ENCODE measurements at places on chromosomes 16 and 17. TPM values are rescaled to one million over a fixed set of nuclear protein-coding genes. Genes with fewer than 3 reads are reported as not detected.

GRCh38 chr17:81059026-81059425, 24.1 kb downstream of the BAIAP2 start:
- no peak for DNase-seq

DNA sequence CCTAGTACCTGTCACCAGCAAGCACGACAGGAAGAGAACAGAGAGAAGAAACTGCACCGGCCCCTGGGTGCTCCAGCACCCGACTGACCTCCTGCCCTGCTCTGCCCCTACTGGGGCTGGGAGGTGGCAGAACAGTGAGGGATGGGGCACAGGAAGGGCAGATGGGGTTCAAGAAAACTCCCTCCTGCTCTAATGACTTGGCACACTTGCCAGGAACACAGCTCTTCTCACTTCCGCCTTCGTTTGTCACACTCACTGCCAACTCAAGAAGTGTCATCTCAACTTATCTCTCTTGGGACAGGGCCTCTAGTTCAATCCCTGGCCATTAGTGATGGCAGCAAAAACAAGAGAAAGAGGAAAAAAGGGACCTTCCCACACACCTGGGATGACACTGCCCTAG, 42.7 kb upstream of the ICAM2 start:
- DNase-seq, result no peak

GRCh38 chr17:72434581-72434980, 313.8 kb downstream of the SOX9 start:
- no peak for DNase-seq

DNA sequence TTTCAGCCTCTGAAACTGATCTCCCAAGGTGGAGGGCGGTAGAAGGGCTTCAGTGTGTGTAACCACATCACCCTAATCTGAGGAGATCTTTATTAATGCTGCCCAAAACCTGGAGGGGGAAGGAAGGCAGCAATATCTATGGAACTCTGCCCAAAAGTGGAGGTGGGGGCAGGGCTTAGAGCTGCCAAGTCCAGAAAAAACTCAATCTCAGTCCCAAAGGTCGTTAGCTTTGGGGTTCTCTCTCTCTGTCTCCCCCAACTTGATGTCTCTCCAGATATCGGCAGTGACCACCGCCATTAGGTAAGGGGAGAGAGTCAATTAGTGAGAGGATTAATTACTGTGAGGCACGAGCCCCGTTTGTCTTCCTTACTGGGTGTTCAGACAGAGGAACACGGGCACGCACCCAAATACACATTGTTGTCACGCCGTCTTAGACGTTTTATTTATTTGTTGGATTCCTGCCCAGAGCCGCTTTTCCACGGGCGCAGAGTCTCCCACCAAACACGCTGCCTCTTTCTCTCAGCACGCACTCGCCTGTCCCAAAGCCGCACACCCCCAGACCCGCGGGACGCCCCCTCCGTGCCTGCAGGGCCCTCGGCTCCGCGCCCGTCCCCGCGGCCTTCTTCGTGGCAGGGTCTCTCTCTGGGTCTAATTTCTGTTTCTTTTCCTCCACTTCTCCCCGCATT, 5.4 kb upstream of the LHX1 start:
- DNase-seq, result peak; percentile 35

DNA sequence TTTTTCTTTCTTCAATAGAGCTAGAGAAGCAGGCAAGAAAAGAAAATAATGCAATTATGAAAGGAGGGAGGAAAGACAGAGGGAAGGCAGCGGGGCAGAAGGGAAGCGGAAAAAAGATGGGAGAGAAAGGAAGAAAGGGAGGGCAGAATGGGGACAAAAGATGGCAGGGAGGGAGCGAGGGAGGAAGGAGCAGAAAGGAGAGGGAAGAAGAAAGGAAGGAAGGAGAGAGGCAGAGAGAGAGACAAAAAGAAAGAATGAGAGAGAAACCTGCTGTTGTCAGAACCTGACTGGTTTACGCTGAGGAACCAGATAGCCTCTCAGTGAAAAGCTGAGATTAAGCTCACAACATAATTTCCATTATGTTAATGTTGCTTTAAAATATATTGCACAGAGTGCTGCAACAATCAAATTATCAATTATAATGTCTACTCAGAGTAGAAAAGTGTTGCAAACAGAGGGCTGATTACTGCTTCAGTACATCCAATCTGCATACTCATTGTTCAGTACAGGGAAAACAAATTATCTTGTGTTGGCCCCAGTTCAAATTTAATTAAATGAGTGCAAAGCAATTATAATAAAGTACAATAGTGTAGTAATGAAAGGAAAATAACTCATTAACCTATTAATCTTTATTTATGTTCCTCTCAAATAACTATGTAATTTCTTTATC, 32.0 kb upstream of the TOX3 start:
- no peak for DNase-seq

GRCh38 chr16:60206516-60206915, 1472.4 kb upstream of the GOT2 start:
- DNase-seq, result peak; percentile 36

DNA sequence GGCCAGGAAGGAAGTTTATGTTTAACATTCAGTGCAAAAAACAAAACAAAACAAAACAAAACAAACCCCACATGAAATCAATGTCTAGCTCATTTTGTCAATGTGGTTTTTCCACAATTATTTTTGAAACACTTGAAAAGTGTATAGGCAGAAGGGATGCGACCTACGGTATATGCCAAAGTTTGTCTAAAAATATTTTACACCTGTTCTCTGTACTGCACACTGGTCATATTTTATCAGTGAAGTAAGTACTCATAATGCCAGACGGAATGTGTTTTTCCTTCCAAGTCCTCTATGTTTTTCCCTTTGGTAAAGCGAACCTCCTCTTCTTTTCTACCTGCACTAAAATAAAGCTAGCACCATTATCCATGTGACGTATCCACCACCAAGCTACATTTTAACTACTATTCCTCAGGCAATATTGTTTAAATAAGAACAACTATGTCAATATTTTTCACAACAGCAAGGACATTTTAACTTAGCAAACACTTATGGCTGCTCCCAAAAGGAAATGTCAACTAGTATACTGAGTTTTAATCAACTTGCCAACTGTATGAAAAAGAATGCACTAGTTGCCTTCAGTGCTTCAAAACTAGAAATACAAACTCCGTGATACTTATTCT, 10.3 kb downstream of the TOB1 start:
- DNase-seq, result no peak

DNA sequence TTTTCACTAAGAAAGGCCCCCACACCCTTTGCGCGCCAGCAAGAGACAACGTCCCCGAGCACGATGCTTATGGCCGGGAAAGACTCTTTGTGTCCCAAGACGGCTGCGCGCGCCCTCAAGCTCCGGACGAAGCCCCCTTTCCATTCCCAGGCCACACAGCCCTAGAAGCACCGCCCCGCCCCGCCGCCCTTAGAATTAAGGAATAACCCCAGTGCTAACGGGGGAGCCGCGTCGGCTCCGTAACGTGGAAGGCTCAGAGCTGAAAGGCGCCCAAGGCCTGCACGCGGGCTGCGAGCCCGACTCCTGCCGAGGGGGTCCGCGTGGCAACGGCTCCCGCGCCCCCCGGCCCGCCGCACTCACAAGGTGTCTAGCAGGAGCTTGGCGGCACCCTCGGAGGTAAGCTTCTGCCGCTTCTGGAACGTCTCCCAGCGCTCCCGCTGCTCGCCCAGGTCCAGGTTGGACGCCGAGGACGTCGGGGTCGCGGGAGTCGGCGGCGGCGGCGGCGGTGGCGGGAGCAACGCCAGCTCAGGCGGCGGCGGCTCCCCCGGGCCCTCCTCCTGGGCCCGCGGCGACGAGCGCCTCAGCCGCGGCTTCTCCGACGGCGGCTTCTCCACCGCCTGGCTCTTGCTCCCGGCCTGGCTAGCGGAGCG, 477 bp downstream of the CENPV start:
- DNase-seq, result peak; percentile 74

DNA sequence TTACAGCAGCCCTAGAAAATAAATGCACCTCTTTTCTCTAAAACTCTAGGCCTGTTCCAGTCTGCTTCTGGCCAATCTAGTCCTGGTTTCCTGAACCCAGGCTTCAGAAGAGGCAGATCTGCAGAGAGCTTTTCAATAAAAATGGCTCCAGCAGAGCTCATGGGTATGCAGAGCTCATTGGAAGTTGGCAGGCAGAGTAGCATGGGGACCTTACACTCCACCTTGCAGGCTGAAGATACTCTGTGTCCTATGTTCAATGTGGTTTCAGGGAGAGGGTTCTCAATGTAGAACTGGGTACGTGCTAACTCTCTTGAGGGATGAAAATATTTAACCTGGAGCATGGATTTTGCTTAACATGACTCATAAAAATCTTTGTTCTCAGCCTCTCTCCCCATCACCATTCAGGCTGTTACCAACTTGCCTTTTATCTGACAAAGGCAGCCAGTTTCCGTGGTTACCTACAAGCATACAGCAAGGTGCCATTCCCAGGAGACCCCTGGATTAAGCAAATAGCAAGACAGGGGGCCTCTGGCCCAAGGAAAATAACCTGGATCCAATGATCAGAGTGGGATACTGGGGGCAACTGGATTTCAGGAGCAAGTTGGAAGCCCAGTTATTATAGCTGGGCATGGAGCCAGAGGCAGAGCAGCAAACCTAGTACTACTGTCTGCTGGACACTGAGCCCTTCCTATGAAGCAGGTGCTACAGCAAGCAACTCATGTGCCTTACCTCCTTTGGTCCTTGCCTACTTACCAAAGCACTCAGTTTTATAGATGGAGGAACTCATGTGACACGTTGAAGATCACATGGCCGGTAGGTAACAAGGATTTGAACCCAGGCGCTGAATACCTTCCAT, 98.2 kb upstream of the DHX40 start:
- DNase-seq, result no peak

- DNase-seq, result no peak
Observed at GRCh38 chr16:12168074-12169000, 191.8 kb downstream of the SNX29 start.

Gene PDILT
- total RNA-seq, result not detected

Gene CACNB1
- total RNA-seq, result 17.5 TPM
